ENCODE measurements at places on chromosomes 3 and 15. TPM values are rescaled to one million over a fixed set of nuclear protein-coding genes. Genes with fewer than 3 reads are reported as not detected.

The NR2E3 gene
- not detected for total RNA-seq

The PLSCR2 gene
- total RNA-seq, result 0.25 TPM

The GASK1A gene
- 0.79 TPM for total RNA-seq

The GPR149 gene
- not detected for total RNA-seq

- DNase-seq, result no peak
Observed at GRCh38 chr3:194555175-194556062, 68.6 kb upstream of the ATP13A3 start.

DNA sequence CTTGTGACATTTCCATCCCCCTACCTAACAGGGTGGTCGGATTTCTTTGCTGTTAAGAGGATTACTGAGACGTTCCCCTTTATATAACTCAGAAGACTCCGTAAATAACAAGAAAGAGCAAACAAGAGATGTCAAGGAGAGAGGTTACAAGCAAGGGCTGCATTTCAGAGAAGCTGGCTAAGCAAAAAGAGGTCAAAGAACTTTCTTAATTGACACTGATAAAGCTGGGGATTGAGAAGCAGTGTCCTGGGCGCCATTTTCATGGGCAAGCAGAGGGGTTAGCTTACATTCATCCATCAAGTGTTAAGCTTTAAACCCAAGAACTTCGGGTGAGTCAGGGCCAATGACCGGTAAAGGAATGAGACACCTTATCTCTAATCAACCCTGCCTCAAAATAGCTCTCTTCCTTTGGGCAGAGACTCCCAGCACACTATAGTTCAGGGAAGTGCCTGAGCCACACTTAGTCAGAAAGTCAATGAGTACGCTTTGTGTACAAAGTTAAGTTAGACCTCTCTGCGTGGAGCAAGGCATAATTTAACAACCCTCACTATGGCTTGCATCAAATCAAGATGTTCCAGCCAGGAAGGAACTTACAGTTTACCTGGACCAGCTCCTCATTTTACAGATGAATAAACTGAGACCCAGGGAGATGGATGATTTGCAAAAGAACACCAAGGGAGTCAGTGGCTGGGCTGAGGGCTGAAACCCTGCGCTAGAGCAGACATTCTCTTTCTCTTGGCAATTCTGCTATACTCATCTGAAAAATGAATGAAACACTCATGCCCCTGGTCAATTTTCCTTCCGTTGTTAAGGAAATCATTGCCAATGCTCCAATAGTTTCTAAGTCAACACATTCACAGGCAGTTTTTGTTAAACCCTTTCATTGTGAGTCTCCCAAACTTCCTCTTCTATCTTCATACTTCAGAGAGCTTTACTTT is 44.6 kb downstream of the CCNL1 start:
- no peak for DNase-seq

DNA sequence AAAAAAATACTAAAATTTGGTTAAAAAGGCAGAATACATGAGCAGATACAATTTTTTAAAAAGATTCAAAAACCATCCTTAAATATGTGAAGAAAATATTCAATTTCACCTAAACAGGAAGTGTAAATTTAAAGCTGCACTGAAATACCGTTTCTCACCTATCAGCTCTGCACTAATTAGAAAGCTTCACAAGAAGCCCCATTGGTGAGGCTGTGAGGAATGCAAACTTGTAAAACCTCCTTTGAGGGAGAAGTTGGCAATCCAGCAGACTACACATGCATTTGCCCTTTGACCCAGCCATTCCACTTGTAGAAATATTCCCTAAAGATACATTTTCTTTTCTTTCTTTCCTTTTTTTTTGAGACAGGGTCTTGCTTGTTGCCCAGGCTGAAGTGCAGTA is 18.8 kb downstream of the BLM start:
- DNase-seq, result no peak

GRCh38 chr3:71502066-71502625 is 81.4 kb downstream of the FOXP1 start:
- no peak for DNase-seq
